ENCODE measurements at places on chromosomes 12 and 14. TPM values are rescaled to one million over a fixed set of nuclear protein-coding genes. Genes with fewer than 3 reads are reported as not detected.

ENDOU gene
- total RNA-seq: not detected

HHIPL1 gene
- 0.26 TPM for total RNA-seq

GRCh38 chr14:102097441-102098135 lies 10.7 kb upstream of the HSP90AA1 start:
- H3K4me3 ChIP-seq: no peak overlapping the region
- no peaks in the 10 kb centered on the region for H3K36me3 ChIP-seq
- peaks cover 4% of the 10 kb centered on the region for H3K4me1 ChIP-seq
- no peaks in the 10 kb centered on the region for H3K27me3 ChIP-seq
- DNase-seq: peak; percentile 37
- H3K27ac ChIP-seq: no peak overlapping the region

- no peaks in the 10 kb centered on the region for H3K36me3 ChIP-seq
- no peak overlapping the region for H3K4me3 ChIP-seq
- no peak for DNase-seq
- H3K4me1 ChIP-seq: no peaks in the 10 kb centered on the region
- H3K27me3 ChIP-seq: no peaks in the 10 kb centered on the region
- no peak overlapping the region for H3K27ac ChIP-seq
Observed at GRCh38 chr14:86015941-86016340, 486.0 kb downstream of the FLRT2 start.

- H3K4me3 ChIP-seq: no peak overlapping the region
- H3K27me3 ChIP-seq: no peaks in the 10 kb centered on the region
- peaks cover 11% of the 10 kb centered on the region for H3K4me1 ChIP-seq
- H3K27ac ChIP-seq: no peak overlapping the region
Observed at GRCh38 chr14:103501921-103502669, 20.5 kb downstream of the CKB start.

DNA sequence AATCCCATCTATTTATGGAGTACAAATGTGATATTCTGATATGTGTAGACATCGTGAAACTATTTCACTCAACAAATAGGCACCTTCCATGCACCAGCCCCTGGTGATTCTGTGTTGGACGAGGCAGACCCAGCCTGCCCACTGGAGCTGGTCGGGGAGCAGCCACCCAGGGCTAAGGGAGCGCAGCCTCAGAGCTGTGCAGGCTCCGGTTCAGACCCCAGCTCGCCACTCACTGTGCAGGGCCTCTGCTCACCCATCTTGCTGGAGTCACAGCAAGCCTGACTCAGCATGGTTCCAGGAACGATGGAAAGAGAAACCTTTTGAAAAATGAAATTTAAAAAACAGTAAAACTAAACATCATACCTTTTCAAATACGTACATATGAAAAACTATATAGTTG lies 52.3 kb upstream of the BCL11B start:
- H3K36me3 ChIP-seq: no peaks in the 10 kb centered on the region
- no peak for DNase-seq
- H3K4me1 ChIP-seq: peaks cover 4% of the 10 kb centered on the region
- H3K27ac ChIP-seq: no peak overlapping the region
- H3K27me3 ChIP-seq: no peaks in the 10 kb centered on the region

DNA sequence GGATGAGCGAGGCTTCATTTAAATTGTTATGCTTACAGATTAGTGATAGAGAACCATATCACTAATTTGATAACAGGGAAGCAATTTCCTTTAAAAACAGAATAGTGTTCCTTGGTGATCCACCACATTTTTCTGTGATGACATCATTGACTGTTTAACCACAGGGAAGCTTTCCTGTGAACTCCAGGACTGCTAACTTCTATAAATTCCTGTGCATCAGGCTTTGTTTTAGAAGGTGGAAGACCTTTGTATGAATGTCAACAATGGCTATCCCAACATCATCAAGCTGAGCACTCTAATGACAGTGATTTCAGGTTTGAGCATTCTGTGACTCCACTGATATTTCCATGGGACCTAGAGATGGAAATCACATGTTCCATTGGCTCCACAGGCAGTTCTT lies 177.1 kb downstream of the RMST start:
- DNase-seq: no peak
- H3K4me3 ChIP-seq: no peak overlapping the region
- H3K36me3 ChIP-seq: no peaks in the 10 kb centered on the region

- no peaks in the 10 kb centered on the region for H3K36me3 ChIP-seq
- H3K27me3 ChIP-seq: no peaks in the 10 kb centered on the region
- H3K4me3 ChIP-seq: peak overlapping the region; percentile 33
- H3K27ac ChIP-seq: peak overlapping the region; percentile 60
- H3K4me1 ChIP-seq: peaks cover 48% of the 10 kb centered on the region
Observed at GRCh38 chr14:53952533-53952932, 4.1 kb downstream of the BMP4 start.

DNA sequence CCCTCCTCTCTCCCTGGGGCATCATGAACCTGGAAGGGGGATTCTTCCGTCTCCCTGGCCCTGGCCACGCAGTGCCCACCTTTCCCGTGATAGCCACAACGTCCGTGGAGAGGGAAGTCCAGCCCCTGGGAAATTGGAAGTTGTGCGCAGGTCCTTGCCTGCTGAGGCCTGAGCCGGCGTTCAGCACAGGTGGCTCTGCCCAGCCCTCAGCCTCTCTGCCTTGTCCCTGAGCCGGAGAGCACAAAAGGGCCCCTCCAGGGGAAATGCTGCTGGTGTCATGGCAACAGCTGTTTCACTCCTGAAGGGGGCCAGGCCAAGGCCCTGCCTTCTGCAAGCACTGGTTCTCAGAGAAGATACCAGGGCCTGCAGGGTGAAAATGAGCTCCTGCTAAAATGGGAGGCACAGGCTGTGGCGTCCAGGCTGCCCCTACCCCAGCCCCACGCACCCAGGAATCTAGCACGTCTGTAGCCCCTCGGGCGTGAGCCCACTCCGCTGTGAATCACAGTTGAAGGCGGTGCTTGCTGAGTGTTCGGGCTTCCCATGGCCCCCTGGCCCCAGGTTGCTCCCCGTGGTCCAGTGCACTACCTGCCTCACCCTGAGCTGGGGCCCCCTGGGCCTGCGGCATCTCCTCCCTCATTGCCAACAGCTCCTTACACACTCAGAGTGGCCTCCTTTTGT lies 149.4 kb downstream of the ADGRD1 start:
- no peaks in the 10 kb centered on the region for H3K36me3 ChIP-seq
- DNase-seq: no peak
- H3K27me3 ChIP-seq: no peaks in the 10 kb centered on the region
- H3K27ac ChIP-seq: no peak overlapping the region

DNA sequence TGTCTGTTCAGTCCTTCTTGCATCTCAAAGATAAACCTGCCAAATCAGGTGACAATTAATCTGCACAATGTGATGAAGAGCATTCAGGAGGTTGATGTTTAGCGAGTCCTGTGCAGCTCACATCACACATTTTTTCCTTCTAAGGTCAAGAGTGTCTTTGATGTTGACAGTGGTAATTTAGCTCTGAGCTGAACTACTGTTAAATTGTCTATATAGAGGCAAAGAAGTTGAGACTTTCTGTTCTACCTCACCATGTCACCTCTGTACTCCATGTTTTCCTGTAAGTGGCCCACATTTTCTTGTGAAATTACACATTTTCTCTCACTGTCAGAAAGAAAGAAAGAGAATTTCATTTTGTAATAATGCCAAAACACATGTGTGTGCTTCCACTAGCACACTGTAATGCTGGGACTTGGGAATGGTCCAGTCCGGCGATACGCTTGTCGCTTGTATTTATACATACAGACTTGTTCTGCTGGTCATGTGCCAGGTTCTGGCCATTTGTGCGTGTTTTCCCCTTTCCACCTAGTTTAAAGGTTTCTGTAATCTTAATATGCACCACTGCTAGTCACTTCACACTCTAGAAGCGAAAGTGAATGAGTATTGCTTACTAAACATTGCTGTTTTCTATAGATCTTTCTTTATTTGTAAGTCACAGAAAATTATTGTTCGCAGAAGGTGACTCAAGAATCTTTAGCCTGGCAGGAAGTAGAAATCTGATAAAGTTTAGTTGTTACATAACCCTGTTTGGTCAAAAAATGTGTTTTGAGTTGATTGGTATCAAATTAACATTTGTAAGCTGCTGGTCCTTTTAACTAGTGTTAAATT lies 328.9 kb downstream of the TMTC2 start:
- peaks cover 7% of the 10 kb centered on the region for H3K4me1 ChIP-seq
- no peaks in the 10 kb centered on the region for H3K36me3 ChIP-seq
- H3K27ac ChIP-seq: peak overlapping the region; percentile 69

GRCh38 chr12:13082861-13083260 lies 20.6 kb downstream of the GSG1 start:
- no peaks in the 10 kb centered on the region for H3K36me3 ChIP-seq
- no peak for DNase-seq
